ENCODE measurements at places on chromosomes 13 and 19.

DNA sequence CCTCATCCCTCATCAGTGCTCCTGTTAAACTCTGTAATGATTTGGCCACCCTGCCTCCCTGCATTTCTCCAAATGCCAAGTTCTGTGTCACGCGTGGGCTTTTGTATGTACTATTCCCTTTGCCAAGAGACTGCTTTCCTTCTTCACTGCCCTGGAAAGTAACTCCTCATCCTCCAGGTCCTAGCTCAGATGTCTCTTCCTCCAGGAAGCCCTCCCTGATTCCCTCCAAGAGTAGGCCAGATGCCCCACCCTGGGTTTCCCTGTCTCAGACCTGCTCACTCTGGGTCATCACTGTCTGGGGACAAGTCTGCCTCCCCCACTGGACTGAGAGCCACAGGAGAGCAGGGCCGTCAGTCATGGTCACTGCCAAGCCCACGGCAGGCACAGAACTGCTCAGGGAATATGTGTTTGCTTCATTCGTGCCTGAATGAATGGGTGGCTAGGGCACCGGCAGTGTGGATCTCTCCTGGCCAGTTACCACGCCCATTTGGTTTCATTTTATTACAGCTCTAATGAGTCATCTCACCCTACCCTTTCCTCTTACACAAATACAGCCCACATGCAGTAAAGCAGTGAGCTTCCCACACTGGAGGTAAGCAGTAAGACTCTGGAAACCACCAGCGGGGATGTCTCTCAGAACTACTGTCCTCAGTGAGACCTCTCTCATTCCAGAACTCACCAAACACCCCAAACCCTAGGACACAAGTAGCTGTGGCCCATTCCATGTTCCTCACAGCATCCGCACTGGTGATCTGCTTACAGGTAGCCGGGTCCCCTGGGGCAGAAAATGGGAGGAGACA, 12.1 kb upstream of the GPR4 start:
- peak; percentile 93 for DNase-seq

GRCh38 chr19:10723591-10723990, 5.7 kb downstream of the DNM2 start:
- no peak for DNase-seq

DNA sequence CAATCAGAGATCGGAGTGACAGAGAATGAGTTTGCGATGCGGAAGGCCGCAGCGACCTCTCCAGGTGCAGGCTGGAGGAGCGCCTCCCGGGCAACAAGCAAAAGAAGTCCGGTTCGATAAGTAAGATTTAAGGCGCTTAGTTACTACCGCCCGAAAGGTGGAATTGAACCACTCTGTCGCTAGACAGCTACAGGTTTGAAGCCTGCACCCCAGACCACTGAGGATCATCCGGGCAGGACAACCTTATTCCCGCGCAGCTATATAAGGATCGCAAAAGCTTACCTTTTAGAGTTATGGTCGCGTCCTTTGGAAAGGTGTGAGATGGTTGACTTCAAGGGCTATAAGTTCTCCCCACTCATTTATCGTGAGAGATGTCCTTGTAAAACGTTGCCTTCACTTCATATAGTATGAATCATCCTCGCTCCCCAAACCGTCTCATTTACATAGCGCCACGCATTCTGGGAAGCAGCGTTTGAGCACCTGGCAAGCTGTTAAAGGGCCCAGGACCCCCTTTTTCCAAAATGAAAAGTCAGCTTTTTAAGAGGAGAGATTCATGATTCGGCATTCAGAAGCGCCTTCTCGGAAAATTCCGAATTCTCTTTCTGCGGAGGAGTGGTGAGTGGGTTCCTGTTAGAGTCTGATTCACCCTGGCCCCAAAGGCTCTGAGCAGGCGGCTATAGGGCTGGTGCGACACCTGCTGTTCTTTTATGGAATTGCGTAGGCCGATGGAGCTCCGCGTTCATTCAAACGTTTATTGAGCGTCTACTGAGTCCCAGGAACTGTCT, 10.8 kb downstream of the FOSB start:
- DNase-seq = peak; percentile 85

DNA sequence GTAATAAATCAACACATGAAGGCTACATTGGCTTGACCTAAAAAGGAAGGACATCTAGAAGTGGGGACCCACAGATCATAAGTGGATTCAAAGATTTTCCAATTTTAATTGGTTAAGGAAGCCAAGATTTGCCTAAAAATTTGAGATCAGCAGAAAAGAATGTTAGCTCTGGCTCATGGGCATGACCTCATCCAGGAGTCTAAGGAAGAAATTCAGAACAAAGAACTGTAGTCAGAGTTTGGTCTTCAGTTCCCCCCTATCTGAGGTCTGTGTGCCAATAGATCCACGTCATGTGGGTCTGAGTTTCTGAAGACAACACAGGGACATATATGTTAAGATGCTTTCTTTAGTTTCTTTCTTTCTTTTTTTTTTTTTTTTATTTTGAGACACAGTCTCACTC, 648.8 kb upstream of the SPRY2 start:
- DNase-seq = no peak

GRCh38 chr19:30882411-30883005, 466.7 kb downstream of the TSHZ3 start:
- DNase-seq = no peak

DNA sequence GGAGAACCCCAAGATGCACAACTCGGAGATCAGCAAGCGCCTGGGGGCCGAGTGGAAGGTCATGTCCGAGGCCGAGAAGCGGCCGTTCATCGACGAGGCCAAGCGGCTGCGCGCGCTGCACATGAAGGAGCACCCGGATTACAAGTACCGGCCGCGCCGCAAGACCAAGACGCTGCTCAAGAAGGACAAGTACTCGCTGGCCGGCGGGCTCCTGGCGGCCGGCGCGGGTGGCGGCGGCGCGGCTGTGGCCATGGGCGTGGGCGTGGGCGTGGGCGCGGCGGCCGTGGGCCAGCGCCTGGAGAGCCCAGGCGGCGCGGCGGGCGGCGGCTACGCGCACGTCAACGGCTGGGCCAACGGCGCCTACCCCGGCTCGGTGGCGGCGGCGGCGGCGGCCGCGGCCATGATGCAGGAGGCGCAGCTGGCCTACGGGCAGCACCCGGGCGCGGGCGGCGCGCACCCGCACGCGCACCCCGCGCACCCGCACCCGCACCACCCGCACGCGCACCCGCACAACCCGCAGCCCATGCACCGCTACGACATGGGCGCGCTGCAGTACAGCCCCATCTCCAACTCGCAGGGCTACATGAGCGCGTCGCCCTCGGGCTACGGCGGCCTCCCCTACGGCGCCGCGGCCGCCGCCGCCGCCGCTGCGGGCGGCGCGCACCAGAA, 1.1 kb downstream of the SOX1 start:
- DNase-seq = no peak

GRCh38 chr13:70191034-70191433, 82.8 kb upstream of the KLHL1 start:
- no peak for DNase-seq
